Stimulated activated CD8-positive, alpha-beta memory T cell treated with anti-CD3 and anti-CD28 coated beads, Interleukin-4, amount 100 ng/mL, for 1 hour (primary cell): ENCODE measurements at places on chromosomes 2 and 18.

GRCh38 chr2:127735537-127736399 is 34.5 kb downstream of the SFT2D3 start:
- DNase-seq, result no peak

GRCh38 chr2:34547900-34548299 is 948.8 kb upstream of the FAM98A start:
- DNase-seq, result no peak

DNA sequence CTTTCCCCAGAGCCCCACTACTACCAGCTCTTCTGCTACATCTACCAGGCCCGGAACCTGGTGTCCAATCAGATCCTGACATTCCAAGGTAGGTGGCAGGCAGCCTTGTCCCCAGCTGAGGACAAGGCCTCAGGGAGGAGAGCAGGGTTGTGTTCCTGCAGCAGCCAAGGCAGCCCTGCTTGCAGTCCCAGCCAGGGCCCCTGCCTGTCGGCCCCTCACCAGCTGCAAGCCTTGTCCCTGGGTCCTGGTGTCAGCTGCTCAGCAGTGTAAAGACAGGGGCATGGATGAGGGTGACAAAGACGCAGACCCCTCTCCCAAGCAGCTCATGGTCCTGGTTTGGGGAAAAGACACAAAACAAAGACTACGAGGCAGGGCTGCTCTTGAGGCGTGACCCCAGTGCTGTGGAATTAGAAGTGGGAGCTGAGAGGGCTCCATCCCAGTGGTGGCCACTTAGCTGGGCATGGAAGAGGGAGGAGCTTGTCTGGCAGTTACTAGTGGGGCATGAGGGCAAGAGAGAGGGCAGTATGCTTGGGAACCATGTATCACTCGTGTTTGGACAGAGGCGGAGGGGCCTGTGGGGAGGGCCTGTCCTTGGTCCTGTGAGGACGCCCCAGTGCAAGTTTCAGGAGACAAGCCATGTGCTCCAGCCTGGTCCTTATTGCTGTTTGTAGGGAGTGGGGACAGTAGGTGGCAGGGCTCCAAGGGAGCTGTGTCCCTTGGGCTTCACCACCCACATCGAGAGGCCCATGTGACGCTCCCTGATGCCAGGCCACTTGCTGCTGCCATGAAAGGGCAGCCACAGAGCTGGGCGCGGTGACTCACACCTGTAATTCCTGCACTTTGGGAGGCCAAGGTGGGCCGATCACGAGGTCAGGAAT is 47.5 kb downstream of the LMAN2L start:
- DNase-seq, result no peak

DNA sequence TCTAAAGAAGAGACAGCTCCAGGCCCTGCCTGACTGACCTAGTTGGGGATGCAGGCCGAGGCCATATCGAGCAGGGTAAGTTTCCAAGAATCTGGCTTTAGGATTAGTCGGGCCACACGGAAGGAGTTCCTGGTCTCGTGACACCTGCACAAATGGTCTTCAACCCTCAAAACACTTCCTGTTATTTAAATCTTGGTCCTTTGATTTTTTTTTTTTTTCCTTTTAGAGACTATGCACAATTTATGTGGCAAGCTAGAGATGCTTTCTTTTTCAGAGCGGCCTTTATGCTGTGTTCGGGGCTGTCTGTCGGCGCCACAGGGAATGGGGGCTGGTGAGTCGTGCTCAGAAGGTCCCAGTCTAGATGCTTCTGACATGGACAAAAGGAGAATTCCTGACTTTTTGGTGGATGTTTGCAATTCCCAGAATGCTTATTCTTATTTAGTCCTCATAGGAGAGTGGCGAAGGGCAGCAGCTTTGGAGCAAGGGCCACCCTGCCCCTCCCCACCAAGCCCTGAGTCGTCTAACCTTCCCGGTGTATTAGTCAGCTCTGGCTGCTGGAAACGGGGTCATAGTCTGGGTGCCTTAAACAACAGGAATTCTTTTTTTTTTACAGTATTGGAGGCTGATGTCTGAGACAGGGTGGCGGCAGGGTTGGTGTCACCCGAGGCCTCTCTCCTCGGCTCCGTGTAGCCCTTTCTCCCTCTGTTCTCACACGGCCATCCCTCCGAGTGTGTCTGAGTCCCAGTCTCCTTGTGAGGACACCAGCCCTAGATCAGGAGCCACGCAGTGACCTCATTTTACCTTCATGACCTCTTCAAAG is 27.4 kb downstream of the HPCAL1 start:
- DNase-seq, result no peak

- no peak for DNase-seq
Observed at GRCh38 chr2:65186093-65186868, 41.4 kb upstream of the ACTR2 start.

- no peak for DNase-seq
Observed at GRCh38 chr2:38610851-38611801, 8.4 kb upstream of the HNRNPLL start.

DNA sequence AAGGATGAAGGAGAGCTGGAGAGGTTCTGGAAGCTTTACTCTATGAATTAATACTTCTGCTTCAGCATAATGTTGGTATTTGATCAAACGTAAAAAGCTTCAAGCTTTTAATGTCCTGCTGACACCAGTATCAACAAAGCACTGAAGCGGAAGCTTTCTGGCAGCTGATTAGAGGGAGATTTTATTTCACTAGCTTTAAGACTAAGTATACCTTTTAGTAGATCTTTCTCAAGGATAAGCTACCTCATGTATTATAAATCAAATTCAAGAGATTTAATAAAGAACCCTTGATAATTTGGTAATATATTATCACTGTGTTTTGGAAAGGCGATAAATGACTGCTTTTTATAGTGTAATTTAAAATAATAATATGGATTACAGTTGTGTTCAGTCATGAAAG is 128.0 kb upstream of the CD302 start:
- DNase-seq, result no peak

DNA sequence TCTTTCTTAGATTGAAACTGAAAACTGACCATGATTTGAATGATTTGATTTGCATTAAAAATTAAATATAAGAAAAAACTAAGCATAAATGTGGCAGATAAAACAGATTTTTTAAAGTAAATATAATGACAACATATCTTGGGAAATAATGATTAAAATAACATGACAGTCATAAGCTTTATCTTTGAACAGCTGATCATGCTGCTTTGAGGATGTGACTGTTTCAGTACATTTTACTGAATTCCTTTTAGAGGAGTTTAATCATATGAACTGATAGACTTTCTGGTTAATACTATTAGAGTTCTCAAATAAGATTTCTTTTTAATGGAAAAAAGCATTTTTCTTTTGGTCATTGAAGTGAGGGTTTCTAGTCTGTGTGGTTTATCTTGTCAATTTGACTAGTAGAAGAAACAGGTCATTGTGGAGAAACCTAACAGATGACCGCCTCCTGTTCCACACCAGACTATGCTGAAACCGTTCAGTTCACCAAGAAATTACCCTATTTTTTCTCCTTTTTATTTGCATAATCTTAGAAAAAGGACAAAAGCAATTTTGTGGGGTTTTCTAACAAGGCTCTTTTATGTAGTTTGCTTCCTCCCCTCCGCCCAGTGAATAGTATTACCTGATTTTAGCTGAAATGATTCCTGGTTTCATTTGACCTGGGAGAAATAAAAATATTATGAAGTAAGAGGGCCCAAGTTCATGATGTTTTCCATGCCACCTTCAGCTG is 262.1 kb downstream of the PTGR3 start:
- DNase-seq, result no peak

DNA sequence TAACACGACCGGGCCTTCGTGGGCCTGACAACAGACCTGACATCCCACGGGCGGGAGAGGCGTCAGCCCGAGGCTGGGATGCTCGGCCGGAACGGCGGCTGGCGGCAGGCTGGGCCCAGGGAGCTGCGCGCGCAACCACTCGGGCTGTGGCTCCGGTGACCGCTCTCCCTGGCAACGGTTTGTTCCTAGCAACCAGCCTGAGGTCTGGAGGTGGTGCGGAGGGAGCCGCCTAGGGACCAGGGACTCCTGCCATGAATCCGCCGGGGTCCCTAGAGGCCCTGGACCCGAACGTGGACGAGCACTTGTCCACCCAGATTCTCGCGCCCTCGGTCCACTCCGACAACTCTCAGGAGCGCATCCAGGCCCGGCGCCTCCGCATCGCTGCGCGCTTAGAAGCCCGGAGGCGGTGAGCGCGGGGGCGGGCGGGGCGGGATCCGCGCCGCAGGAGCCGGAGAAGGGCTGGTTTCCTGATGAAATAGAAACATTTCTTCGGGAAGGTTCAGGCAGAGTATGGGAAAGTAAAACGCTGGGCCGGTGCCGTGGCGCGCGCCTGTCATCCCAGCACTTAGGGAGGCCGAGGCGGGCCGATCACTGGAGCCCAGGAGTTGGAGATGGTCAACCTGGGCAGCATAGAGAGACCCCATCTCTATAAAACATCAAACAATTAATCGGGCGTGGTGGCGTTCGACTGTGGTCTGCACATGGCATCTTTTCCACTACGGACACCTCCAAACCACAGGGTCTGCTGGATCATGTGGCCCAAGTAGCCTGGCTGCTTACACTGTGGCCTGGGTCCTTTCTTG is at the start of gene DRC1:
Gene DRC1 (plus strand): TSS at position 182 of the 803 bp plus-strand sequence. CDS start 70 bp downstream, at position 252.
- no peak for DNase-seq
